ENCODE measurements at places on chromosomes 1 and 21.

DNA sequence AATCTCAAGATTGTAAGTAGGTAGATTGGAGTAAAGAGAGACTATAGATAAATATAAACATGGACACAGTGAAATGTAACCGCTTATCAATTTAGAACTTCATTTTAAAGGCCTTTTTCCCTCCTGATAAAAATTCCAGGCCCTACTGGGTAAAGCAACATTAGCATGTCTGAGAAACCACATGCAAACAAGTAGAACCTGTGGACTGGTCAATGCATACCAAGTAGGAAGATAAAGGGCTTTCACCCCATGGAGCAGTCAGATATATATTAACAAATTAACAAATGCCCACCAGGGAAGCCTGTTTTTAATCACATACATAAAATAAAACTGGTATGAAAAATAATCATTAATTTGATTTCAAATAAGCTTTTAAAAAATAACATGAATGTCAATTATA lies 8.1 kb downstream of the DPH5 start:
- no peak for DNase-seq

DNA sequence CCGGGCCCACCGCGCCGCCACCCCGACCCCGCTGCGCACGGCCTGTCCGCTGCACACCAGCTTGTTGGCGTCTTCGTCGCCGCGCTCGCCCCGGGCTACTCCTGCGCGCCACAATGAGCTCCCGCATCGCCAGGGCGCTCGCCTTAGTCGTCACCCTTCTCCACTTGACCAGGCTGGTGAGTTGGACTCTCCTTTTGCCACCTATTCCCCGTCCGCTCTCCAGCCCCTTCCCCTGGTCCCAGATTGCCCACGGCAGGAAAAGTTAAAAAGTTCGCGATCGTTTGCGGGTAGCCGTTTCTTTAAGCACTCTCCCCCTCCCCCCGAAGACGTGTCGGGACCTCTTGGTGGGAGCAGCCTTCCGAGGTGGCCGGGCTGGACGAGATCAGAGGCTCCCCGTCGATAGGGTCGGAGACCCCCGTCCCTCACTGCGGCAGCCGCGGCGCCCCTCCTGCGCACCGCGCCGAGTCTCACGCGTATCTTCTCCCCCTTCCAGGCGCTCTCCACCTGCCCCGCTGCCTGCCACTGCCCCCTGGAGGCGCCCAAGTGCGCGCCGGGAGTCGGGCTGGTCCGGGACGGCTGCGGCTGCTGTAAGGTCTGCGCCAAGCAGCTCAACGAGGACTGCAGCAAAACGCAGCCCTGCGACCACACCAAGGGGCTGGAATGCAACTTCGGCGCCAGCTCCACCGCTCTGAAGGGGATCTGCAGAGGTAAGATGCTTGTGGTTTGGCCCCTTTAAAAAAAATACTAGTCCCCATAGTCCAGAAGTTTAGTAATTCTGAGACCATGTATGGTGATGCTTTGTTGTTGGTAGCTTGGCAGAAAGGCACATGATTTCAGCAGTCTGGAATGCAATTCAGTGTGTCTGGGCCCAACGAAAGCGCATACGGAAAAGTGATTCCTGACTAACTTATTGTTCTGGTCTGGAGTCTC lies 576 bp downstream of the CCN1 start:
- DNase-seq: peak; percentile 70

DNA sequence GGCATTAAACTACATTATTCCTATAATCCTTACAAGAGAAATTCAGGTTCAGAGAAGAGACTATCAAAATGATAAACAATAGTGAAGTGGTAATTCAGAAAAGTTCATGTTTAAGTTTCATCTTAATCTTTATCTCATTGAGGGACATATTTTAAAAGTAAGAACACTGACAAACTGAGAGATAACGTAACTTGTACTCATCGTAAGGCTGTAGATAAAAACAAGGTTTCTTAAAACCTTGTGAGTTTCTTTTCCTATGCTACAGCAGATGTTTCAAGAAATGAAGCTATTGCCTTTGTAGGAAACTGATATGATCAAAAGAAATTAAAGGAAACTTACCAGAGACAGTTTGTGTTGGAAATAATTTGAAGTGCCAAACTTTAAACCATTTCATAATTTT lies 65.0 kb downstream of the RERE start:
- DNase-seq: no peak

GRCh38 chr1:60415696-60416095 lies 342.1 kb upstream of the C1orf87 start:
- peak; percentile 3 for DNase-seq

- no peak for DNase-seq
These were observed 126.1 kb downstream of the TRABD2B start for GRCh38 chr1:47870946-47871676.

DNA sequence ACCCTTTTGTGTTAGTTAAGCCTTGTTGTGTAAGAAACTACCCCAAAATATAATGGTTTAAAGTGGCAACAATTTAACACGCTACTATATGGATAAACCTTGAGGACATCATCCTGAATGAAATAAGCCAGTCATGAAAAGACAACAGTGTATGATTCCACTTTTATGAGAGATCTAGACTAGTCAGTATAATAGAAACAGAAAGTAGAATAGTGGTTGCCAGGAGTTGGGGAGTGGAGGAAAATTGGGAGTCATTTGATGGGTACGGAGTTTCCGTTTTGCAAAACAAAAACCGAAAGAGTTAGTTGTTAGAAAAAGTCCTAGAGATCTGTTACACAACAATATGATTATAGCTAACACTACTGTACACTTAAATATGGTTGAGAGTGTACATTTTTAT lies 16.0 kb upstream of the CHIA start:
- no peak for DNase-seq

- DNase-seq: no peak
These were observed 19.0 kb downstream of the CFAP74 start for GRCh38 chr1:1984560-1985070.

- DNase-seq: no peak
These were observed 167.2 kb downstream of the FMN2 start for GRCh38 chr1:240258910-240259309.

DNA sequence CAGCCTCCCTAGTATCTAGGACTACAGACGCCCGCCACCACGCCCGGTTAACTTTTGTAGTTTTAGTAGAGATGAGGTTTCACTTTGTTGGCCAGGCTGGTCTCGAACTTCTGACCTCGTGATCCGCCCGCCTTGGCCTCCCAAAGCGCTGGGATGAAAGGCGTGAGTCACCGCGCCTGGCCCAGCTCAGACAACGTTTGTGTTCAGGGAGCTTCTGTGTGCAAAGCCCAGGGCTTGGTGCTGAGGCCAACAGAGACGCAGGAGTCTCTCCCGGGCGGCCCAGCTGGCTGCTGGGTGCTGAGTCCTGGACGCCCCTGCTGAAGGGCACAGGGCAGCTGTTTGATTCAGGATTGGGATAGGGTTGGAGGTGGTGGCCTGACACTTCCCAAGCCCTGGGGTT lies 3.0 kb downstream of the PRKCZ start:
- DNase-seq: no peak

GRCh38 chr1:25707280-25708016 lies 90.9 kb downstream of the MAN1C1 start:
- no peak for DNase-seq

- DNase-seq: no peak
These were observed 301.7 kb upstream of the KAZN start for GRCh38 chr1:14296795-14297194.

DNA sequence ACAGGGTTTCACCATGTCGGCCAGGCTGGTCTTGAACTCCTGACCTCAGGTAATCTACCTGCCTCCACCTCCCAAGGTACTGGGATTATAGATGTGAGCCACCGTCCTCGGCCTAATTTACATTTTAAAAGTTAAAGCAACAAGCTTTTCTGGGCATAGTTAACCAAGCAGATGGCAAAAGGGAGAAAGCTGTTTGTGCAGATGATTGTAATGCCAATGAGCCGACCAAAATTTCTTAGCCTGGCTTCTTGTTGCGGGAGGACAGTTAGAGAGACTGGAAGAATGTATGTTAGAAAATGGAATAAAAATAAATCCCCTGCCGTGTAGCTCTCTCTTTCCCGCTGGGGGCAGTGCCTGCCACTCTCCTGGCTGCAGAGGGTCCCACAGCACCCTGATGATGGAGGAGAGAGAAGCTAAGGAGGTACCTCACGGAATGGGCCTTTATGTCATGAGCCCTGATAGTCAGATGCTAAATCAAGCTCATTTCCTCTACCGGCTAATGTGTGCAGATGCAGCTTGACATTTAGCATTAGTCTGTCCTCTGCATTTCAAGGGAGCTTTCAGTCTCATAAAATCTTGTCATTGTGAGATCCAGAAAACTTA lies 87.2 kb downstream of the HHAT start:
- no peak for DNase-seq

DNA sequence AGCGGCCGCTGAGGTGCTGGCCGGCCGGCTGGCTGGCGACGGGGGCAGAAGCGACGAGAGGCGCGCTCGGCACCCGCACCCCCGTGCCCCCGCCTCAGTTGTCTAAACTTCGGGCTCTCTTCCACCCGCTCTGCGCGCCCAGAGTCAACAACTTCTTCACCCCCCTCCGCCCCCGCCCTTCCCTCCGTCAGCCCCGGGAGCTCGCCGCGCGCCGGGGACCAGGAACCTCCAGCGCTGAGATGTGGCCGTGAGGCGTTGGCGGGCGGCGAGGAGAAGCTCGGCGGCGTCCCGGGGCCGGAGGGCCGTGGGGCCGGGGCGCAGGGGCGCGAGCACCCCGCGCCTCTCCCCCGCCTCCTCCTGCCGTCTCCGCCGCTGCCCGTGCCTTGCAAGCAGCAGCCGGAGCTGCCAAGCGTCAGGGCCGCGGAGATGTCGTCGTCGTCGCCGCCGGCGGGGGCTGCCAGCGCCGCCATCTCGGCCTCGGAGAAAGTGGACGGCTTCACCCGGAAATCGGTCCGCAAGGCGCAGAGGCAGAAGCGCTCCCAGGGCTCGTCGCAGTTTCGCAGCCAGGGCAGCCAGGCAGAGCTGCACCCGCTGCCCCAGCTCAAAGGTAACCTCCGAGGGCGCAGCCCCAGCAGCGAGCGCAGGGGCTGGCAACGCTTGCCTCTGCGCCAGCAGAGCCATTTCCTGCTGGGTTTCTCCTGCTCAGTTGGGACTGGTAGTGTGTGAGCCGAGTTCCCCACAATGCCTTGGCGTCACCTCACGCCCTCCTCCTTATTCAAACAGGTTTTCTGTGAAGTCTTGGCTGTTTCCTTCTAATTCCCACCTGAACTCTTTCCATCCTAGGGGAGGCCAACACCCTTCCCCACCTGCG lies 710 bp downstream of the PPP2R5A start:
- peak; percentile 61 for DNase-seq

- DNase-seq: no peak
These were observed 118.5 kb downstream of the ITSN1 start for GRCh38 chr21:33760641-33761440.

DNA sequence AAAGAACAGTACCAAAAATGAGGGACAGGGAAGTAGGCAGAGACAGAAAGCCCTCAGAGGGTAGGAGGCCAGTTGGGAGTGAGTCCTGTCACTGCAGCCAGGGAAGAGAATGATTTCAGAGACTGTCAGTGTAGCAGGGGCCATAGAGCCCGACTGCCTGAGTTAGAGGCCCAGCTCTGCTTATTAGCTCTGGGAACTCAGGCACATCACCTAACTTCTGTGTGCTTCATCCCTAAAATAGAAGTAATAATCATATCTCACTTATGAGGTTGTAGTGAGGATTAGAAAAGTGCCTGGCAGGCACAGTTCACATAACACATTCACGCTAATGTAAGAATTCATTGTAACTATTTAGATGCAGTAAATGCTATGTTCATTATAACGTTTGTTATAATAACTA lies 18.3 kb downstream of the NPL start:
- DNase-seq: no peak

DNA sequence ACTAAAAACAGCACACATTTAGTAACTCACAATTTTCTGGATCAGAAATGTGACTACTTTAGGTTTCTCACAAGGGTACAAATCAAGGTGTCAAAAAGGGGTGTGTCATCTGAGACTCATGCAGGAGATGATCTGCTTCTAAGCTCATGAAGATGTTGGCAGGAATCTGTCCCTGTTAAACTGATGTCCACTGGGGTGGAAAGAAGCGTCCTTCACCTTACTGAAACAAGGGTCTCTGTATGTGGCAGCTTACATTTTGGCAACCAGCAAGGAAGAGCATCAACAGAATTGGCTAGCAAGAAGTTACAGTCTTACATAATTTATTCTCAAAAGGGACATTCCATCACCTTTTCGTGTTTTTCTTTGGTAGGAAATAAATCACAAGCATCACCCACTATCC lies 1223.8 kb downstream of the AMY1C start:
- no peak for DNase-seq

- DNase-seq: peak; percentile 46
These were observed 3.6 kb upstream of the RASSF5 start for GRCh38 chr1:206503591-206504362.

DNA sequence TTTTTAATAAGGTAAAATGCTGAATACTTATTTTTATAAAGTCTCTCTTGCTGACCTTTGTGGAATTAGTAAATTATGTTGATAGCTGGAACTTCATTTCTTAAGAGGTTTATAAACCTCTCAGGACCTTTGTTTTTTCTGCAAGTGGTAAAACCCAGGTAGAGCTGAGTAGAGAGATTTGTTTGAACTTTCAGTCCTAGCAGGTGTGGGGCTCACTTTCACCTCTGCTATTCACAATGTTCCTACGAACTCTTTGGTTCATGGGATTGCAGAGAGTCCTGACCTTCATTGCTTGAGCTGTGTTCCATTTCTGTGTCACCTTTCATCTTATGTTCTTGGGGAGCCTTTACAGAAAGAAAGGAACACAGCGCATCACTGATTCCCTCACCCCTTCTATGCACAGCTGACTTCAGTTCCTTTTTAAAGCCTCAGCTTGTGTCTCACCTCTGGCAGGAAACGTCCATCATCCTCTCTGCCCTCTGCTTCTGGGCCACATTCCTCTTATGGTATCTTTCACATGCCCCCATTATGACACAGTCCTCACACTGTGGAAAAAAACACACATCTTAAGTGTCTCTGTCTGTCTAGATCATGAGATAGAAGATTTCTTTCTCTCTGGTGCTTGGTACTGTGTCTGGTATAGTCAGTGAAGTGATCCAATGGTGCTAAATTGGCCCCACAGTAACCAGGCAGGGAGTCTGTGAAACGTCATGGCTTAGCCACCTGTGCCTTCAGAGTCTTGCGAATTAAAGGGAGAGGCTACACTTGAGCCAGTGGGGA lies 262.5 kb upstream of the B3GALT2 start:
- no peak for DNase-seq

DNA sequence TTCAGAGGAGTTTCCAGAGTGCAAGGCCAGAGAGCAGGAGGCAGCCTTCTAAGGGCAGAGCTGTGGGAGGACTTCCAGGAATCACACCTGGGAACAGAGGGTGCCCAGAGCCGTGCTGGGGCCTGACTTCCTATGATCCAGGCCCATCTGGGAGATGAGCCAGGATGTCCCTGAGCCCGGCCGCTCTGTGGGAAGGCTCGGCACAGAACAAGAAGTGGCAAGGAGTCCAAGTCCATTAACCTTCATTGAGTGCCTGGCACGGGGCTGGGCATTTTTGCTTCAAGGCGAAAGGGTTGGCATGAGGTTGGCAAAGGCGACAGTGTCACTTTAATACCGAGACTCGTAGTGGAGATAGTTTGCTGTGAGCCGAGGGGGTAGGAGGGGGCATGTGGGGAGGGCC lies 18.2 kb downstream of the TMEM201 start:
- DNase-seq: no peak

- DNase-seq: no peak
These were observed 116.0 kb downstream of the ASTN1 start for GRCh38 chr1:177048314-177049069.

GRCh38 chr21:35533893-35534292 lies 484.8 kb upstream of the RUNX1 start:
- DNase-seq: no peak

Data from left colon (tissue), 2 donors.